ENCODE measurements at places on chromosomes 2 and 18. TPM values are rescaled to one million over a fixed set of nuclear protein-coding genes. Genes with fewer than 3 reads are reported as not detected.

DNA sequence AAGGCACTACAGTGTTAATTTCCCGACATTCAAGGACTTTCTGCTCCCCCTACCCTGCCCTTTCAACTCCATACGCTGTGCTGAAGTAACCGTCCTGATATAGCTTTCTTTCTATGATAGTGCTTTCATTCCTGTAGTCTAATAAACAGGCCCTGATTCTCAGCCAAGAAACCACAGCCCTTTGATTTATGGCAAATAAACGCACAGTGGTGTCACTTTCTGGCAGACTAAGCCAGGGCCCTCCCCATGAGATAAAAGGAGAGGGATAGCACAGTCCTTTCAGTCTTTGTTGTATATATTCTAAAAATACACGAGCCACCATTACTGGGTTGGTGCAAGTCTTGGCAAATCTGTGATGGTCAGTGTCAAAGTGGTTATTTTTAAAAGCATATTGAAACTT lies 291.2 kb downstream of the ALPK2 start:
- no peak for DNase-seq

- DNase-seq: peak; percentile 95
Observed at GRCh38 chr2:29606104-29607037, 315.0 kb downstream of the ALK start.

SAG gene
- not detected for total RNA-seq

GRCh38 chr2:15507697-15508096 lies 53.4 kb downstream of the NBAS start:
- no peak for DNase-seq

GRCh38 chr2:64915510-64915900 lies 73.7 kb upstream of the SLC1A4 start:
- DNase-seq: no peak

DNA sequence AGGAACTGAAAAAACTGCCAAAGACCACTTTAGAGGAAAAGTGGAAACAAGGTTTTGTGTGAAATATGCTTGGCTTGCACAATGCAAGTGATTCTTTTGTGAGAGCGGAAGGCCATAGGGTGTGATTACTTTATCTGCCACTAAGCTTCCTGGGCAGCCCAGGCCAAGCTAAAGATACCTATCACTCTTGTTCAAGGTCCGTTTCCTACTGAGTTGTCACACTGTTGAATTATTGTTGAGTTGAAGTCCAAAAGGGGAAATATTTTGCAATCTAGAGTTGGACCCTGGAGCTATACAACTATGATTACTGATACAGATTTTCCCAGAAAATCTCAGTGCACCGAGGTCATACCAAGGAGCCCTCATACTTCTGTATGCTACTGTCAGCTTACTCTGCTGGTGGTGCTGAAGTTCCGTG lies 72.7 kb upstream of the CTAGE1 start:
- no peak for DNase-seq

- DNase-seq: peak; percentile 91
Observed at GRCh38 chr2:83368916-83369315, 1090.2 kb downstream of the SUCLG1 start.

KCNG2 gene
- total RNA-seq: 0.13 TPM

EPB41L3 gene
- under 0.01 TPM for total RNA-seq

TUBA4B gene
- total RNA-seq: not detected

GRCh38 chr2:23549821-23550530 lies 165.0 kb downstream of the KLHL29 start:
- no peak for DNase-seq

DNA sequence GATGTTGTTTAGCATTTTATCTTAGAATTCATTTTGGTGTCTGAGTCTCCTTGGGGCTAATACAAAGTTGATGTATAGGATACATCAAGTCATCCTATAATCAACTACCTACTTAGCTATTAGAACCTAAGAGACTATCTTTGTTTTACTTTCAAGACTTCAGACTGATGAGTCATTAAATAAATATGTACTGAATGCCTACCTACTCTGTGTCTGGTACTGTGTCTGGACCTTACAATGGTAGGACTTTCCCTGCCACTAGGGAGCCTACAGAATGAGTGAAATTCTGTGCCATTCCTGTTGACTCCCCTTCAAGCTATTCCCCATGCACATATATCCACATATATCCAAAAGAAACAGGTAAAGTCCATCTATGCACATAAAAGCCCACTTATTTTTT lies 114.5 kb downstream of the ERBB4 start:
- DNase-seq: no peak

DNA sequence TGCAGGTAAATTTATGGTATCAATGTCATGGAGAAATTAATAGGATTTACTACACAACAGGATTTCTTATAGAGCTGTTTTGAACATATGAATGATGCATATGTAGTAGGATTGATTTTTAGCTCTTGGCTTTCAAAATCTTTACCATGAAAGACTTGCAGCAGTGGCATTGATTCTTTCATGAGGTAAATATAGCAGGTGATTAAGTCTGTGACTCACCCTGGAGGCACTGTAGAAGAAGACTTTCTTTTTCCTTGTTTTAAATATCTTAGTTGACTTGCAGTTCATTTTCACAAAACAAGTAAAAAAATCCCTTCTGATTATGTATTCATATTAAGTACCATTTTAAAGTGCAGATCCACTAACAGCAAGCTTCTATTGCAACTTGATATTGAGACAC lies 463.0 kb downstream of the FBXO15 start:
- no peak for DNase-seq

BCL2 gene
- 2.5 TPM for total RNA-seq

- peak; percentile 31 for DNase-seq
Observed at GRCh38 chr2:74530239-74531187, 780 bp downstream of the HTRA2 start.

DNA sequence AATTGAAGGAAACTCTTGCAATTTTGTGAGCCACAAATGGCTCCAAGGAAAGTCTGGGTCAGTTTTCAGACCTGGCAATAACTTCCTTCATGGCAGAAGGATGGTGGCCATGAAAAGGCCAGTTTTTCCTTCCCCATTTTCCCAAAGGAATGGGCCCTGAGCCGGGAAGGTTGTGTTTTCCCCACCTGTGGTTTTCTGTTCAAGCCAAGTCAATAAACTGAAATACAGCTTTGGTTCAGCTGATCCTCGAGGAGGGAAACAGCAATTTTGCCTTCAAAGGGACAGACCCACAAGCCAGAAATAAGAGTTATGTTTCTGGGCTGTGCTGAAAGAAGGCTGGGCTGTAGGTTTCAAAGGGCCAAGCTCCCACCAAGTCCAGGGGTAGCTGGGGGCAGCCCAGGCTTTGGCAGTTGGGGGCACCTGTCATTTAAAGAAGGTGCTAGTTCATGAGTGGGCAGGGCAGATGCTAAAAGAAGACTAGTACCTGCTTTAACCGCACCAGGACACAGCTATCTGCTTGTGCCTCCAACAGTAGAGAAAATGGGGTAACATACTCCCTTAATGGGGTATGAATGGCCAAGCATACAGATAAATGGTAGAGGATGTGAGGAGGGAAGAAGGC lies 97.0 kb downstream of the TTC32 start:
- no peak for DNase-seq

DNA sequence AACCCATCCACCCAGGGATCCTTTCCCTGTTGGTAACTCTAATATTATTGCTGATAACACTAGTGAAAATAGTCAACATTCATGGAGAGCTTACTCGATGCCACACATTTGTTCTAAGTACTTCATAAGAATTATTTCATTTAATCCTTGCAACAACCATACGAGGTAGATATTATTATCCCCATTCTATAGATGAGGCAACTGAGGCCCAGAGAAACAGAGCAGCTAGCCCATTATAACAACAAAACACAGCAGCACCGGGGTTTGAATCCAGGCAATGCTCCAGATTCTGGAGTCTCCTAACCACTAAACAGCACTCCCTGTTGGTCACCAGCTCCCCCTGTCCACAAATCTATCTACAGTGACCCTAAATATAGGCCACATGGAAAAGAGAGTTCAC lies 90.4 kb upstream of the PKDCC start:
- no peak for DNase-seq

SDC1 gene
- total RNA-seq: 73.1 TPM

DNA sequence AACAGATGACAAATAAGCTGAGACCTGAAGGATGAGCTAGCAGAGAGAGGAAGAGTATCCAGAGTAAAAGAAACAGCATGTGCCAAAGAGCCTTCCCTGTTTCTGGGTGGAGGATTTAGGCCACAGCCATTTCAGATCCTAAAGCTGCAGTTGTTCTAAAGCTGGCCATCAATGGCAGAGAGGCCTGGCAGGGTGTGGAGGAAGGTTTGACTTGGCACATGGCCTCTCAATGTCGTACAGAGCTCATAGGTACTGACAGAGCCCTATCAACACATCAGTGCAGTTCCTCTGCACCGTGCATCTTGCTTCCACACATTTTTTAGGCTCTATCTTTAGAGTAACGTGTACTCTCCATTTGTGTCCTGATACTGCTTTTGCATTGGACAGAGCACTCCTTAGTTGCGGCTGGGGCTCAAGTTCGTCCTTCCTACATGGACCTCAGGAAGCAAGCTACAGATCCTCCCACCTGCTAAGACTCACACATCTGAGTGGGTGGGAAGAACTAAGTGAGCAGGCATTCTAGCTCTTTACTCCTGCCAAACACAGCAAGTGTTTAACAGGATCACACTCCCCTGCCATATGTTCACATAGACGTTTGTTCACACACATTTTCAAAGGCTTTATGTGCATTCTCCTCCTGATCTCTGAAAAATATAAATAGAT lies 3.0 kb upstream of the CHMP3 start:
- no peak for DNase-seq

FSIP2 gene
- 0.13 TPM for total RNA-seq

KIAA2012 gene
- not detected for total RNA-seq

MCEE gene
- 10.6 TPM for total RNA-seq

DNA sequence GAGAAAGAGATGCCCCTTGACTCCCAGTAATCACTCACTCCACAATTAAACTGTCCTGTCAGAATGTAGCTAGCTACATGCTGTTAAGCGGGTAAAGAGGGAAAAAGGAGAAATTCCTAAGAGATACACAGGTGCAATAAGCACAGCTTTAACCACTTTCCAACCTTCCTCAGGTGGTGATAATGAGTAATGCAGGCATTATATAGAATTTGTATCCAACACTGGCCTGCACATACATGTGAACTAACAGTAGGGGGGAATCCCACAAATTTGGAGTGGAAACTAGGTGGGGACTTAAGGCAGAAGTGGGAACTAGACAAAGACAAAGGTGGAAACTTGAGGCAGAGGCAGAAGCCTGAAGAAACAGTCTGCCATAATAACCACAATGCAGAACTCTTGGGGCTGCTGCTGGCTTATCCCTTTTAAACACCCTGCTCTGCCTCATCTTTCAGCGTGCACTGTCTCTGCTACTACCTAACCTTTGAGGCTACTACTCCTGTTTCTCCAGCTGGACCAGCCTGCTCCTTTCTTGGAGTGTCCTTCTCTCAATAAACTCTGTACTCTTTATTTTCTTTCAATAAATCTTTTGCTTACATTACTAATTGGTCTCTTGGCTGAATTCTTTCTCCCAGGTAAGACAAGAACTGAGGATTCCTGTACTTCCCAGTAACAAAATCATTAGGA lies 259.7 kb downstream of the PDE11A start:
- no peak for DNase-seq

MAPRE2 gene
- total RNA-seq: 23.0 TPM

GRCh38 chr2:225584796-225585195 lies 185.3 kb downstream of the NYAP2 start:
- DNase-seq: no peak

DNA sequence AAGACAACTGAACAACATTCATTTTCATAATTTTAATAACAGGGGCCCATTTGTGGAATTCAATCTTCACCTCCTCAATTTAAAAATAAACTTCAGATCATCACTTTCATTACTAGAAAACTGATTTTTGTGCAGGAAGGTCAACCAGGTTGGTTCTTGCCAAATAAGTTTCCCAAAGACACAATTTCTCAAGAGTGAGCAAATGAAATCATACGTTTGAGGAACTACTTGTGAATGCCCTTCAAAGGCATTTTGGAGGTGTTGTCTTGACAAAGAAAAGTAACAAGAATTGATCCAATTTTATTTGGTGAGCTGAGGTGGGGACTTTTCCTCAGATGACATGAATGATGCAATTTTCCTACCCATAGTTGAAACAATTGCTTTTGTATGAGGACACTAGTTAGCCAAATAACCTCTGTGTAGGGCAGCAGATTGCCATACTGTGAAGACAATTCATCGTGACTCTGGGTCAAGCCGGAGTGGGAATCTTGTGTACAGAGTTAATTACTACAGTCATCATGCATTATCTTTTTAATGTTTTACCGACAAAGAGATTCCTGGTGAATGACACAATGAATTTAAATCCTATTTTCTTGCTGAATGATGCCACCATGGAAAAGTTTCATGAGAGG lies 121.8 kb downstream of the TGFA start:
- no peak for DNase-seq

GRCh38 chr2:196368546-196369225 lies 197.3 kb upstream of the STK17B start:
- DNase-seq: no peak

DNA sequence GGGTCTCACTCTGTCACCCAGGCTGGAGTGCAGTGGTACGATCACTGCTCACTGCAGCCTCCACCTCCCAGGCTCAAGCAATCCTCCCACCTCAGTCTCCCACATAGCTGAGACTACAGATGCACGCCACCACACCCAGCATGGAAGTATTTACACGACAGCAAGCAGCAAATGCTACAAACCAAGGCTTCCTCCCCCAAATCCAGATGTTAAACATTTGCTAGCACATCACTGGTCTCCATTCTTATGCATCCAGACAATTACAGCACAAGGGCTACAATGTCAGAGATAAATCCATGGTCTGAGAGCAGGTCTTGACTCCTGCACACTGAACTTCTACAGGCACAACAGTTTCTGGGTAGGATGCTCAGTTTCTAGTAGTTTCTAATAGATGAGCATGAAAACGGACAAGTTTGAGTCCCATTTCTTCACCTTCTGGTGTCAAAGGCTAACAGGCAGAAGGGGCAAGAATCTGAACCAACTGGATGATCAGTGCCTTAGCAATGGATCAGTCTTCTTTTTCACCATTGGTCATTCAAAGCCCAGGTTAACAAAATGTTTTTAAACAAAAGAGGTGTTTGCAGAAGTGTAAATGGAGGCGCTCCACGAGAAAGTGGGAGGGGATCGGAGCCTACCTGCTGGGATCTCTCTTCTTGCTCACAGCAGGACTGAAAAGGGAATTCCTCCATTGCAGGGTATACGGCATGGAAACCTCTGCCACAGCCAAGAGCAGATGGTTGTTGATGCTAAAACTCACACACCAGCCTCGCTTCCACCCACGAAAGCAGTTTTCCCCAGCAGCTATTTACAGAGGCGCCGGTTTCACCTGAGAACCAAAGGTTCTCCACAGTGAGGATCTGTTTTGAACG lies 135.0 kb upstream of the ARL4C start:
- no peak for DNase-seq

GRCh38 chr2:175008009-175008408 lies 2.8 kb upstream of the CHN1 start:
- no peak for DNase-seq

HOXD8 gene
- total RNA-seq: 0.58 TPM

DNA sequence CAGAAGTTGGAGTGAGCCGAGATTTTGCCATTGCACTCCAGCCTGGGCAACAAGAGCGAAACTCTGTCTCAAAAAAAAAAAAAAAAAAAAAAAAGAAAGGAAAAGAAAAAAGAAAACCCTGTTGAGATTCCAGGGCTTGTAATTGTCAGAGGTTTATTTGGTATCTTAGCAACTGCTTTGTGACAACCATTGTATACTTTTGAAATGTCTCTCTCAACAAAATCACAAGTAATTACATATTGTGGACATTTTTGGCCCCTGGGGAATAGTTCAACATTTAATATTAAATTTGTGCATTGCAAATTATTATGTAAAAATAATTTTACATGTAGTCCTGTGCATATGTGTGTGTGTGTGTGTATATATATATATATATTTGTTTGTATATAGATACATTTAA lies 270.8 kb downstream of the GALNT13 start:
- no peak for DNase-seq
